Umbilical cord (tissue), 2 donors: ENCODE measurements at places on chromosomes 11 and 22. TPM values are rescaled to one million over a fixed set of nuclear protein-coding genes. Genes with fewer than 3 reads are reported as not detected.

- peak; percentile 39 for DNase-seq
Measured at GRCh38 chr11:96088914-96089313, 165.0 kb upstream of the MTMR2 start.

DNA sequence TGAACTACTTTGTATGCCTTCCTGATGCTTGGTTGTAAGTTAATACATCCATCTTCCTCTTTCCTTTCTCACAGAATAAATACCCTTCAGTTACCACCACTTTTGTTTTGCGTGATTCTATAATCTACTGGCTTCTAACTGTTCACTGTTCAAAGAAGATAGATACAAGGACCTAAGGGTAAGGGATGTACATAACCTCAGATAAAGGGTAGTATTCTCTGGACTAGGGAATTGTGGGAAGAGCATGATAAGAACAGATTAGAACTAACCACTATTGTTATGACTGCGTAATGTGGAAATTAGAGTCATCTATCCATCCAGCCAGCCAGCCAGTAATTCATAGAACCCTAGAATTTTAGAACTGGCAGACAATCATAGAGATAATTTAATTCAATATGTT lies 36.4 kb downstream of the MAP6 start:
- no peak for DNase-seq

- peak; percentile 33 for DNase-seq
Measured at GRCh38 chr11:14905104-14906033, 13.3 kb upstream of the CYP2R1 start.

DNA sequence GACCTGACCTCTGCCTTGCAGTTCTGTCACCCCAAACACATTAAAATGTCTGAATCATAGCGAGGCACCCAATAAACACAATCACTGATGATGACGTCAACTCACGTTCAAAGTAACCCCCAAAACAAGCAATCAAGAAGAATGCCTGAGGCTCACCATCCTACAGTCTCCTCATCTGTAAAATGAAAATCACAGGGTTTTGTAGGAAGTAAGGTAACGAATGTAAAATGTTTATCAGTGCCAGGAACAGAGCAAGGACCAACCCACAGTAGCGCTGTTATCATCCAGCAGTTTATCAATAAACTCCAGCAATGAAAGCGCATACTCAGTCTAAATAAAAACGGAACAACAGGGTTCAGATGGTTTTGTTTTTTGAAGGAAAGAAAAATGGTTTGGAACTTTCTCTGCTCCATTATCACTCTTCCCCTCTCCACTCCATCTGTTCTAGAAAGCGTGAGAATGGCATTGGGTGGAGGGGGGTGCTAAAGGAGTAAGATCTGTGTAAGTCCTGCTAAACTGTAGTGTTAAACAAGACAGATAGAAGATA lies 110.5 kb downstream of the MICAL3 start:
- DNase-seq: no peak

GRCh38 chr11:65953471-65953870 lies 8.1 kb upstream of the SART1 start:
- no peak for DNase-seq

DNA sequence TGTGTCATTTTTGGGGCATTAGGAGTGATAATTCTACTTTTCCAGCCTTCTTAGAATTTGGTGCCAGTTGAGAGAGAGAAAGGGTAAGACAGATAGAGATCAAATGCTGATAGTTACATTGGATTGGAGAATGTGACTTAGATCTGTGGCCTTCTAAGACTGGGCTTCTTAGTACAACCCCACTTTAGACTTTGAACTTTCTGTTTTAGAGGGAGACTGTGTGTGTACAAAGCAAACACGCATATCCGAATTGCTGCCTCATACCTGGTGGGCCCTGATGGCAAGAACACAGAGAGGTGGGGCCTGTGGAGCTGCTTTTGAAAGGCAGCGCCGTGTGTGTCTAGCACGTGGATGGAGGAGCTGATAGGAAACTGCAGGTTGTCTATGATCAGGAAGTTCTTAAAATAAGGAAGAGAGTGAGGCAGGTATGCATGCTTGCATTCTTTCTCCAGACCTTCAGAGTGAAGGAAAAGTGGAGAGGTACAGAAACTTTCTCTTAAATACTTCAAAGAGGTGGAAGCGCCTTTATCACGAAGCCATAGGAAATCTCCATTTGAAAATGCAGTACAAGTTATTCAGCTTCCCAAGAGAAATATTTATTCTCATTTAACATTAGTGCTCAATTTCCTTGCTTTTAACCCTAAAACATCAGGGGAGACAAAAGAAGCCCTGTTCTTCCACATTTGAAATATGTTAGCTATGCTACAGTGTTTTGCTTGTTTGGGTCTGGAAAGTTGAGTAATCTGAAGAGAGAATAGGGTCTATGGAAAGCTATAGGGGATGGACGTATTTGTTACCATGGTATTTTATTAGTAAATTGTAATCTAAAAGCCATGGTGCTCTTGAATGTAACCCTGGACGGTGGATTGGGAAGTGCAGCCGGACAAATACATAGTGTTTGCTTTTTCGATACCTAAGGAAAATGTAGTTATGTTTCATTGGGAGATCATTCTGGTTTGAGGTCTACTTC lies 13.7 kb downstream of the PDHX start:
- no peak for DNase-seq

- DNase-seq: no peak
Measured at GRCh38 chr11:134731213-134731961, 319.3 kb upstream of the B3GAT1 start.

DNA sequence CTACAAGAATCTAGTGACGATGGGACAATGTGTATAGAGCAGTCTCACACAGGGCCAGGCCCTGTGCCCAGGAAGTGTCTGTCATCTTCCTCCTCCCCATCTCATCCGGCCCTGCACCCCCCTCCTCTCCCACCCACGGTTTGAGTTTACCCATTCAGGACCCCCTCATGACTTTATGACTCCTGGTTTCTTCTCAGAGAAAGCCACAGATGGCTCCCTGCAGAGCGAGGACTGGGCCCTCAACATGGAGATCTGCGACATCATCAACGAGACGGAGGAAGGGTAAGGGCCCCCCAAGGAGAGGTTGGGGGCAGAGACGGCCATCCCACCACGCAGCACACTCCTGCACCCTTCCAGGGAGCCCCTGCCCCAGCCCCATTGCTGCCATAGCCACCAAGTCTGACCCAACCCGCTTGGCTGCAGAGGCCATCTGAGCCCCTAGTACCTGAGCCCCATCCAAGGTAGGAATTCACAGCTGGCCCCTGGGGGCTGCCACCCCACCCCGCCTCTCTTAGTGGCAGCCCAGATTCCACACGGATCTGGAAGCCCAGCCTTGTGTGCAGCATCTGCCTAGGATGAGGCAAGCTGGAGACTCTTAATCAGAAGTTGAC lies 18.1 kb downstream of the TOM1 start:
- DNase-seq: no peak

- DNase-seq: no peak
Measured at GRCh38 chr22:43228330-43228729, 41.4 kb upstream of the TTLL12 start.

- no peak for DNase-seq
Measured at GRCh38 chr11:64802370-64803157, 450 bp downstream of the MAP4K2 start.

DNA sequence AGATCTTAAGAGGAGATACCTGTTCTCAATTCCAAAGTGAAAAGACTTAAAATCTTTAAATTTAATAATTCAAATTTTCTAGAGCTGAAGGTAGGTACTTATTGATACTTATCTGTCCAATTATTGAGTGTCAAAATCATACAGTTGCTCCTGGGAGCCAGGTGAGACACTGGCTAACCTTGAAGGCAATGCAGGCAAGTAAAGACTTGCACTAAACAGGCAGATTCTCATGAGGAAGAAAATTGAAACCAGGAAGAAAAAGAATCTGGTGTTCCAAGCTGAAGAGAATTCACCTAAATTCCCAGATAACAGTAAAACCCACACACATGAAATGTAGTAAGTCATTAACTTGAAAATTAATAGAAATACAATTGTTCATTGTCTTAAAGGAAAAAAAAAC lies 30.3 kb downstream of the VSIG10L2 start:
- no peak for DNase-seq

DNA sequence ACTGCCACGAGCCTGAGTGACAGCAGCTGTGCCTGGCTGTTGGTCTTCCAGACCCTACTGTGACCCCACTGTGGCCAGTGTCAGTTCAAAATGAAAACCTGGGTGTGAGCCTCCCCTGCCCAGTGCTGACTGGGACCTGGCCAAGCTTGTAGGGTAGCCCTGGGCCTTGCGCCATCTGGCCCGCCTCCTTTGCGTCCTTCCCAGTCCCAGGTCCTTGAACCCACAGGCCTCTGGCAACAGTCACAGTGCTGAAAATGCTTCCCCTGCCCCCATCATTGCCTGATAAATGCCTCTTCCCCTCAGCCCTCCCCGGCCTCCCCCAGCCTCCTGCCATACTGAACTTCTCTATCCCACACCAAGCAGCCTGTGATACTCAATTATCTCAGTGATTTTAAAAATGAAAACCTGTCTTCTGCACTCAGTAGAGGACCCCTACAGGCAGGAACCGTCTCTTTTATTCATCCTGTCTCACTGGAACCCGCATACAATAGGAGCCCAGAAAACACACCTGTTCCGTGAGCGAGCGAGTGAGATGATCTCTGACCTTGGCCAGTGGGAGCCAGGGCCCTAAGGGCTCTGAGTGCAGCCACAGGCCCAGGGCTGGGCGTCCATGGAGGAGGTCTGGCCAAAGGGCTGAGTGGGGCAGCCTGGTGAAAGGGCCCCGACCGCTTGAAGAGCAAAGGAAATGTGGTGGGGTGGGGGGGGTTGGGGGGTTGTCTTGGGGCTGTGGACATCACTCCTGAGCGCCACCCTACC lies 49.7 kb upstream of the TTLL12 start:
- no peak for DNase-seq

DNA sequence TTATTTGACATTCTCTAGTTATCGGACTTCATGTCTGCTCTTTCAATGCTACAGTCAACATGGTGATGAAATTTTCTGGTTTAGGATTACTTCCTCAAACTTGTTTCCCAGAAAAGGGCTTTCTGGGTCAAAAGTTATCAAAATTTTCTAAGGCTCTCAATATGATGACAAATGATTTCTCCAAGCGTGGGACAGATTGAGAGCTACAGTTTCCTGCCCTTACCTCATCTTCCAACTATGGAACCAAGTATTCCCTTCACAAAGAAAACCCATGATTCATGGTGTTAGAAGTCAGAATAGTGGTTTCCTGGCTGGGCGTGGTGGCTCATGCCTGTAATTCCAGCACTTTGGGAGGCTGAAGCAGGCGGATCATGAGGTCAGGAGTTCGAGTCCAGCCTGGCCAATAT lies 17.8 kb downstream of the MYO18B start:
- peak; percentile 76 for DNase-seq

- no peak for DNase-seq
Measured at GRCh38 chr11:32931606-32932005, 39.0 kb downstream of the QSER1 start.

GRCh38 chr11:6297831-6298230 lies 22.5 kb downstream of the CAVIN3 start:
- no peak for DNase-seq

- no peak for DNase-seq
Measured at GRCh38 chr11:5351208-5351607, at the start of gene OR51B6. Gene OR51B6 (plus strand): TSS chr11:5351508. CDS start chr11:5351508, 0 bp downstream.

- no peak for DNase-seq
Measured at GRCh38 chr22:19916941-19917340, 24.6 kb upstream of the COMT start.

- no peak for DNase-seq
Measured at GRCh38 chr11:6476571-6476970, 2.8 kb upstream of the TRIM3 start.

GRCh38 chr11:8765294-8765693 lies 82.7 kb downstream of the RPL27A start:
- DNase-seq: peak; percentile 66

GRCh38 chr11:126800009-126800408 lies 200.6 kb downstream of the KIRREL3 start:
- no peak for DNase-seq

- DNase-seq: peak; percentile 95
Measured at GRCh38 chr11:66316849-66317251, at the start of gene CD248. Gene CD248 (minus strand): TSS chr11:66317044. CDS start chr11:66317027, 17 bp downstream.

CLCF1 gene
- 11.1 TPM for total RNA-seq

CALCA gene
- total RNA-seq: not detected

HOATZ gene
- total RNA-seq: 0.72 TPM

KRTAP5-1 gene
- total RNA-seq: not detected

SPDYC gene
- not detected for total RNA-seq

KRTAP5-8 gene
- not detected for total RNA-seq

IGSF9B gene
- total RNA-seq: 30.1 TPM

CHRDL2 gene
- total RNA-seq: not detected

DKK3 gene
- 129 TPM for total RNA-seq

FADD gene
- total RNA-seq: 23.8 TPM

OR2AG2 gene
- total RNA-seq: 4.3 TPM
